Adipocyte (in vitro differentiated cells): ENCODE measurements at places on chromosomes 4 and X.

GRCh38 chrX:39205467-39205866, 404.2 kb downstream of the MID1IP1 start:
- no peak for DNase-seq

DNA sequence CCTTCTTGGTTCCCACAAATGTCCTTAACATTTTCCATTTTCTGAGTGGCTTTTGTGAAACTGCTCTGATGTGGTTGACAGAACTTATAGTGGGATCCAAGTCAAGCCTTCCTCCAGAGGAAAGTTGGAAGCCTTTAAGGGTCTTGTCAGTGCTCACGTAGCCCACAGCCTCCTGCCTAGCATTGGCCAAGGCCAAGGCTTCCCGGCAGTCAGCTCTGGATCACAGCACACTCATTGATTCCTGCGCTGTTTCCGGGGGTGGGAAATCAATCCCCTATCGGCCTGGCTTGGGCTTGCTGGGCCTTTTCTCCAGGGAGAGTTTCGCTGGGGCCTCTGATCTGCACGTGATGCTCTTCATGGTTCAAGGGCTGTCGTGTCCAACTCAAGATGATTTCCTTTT, 76.1 kb downstream of the SLC9A6 start:
- DNase-seq = no peak

- DNase-seq = no peak
Measured at GRCh38 chrX:110208092-110208491, 109.8 kb downstream of the AMMECR1 start.

- DNase-seq = peak; percentile 34
Measured at GRCh38 chrX:107716118-107716684, 59.4 kb downstream of the TSC22D3 start.

- no peak for DNase-seq
Measured at GRCh38 chr4:138816875-138817274, 198.7 kb upstream of the NOCT start.

DNA sequence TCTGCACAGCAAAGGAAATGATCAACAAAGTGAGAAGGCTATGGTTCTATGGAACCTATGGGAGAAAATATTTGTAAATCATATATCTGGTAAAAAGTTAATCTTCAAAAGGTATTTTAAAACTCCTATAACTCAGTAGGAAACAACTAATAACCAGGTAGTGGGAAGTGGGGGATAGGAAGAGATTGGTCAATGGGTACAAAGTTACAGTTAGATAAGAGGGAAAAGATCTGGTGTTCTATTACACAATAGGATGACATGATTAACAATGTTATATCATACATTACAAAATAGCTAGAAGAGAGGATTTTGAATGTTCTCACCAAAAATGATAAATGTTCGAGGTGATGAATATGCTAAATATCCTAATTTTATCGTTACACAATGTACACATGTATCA, 46.3 kb downstream of the NDNF start:
- no peak for DNase-seq

- DNase-seq = peak; percentile 73
Measured at GRCh38 chrX:13283950-13284546, 35.8 kb downstream of the ATXN3L start.

DNA sequence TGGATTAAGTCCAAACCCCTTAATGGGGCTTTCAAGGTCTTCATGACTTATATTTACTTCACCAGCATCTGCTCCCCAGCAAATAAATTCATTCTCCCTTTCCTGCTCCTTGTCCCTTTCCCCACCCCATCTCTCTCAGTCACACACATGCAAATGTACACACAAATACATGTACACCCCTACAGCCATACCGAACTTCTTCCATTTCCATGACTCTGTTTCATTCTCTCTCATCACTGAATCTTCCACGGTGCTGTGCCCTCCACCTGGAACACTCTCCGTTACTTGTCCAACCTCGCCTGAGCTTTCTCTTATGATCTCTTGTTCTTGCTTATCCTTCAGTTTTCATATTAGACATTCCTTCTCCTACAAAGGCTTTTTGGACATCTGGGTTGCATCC, 22.0 kb upstream of the RPA4 start:
- DNase-seq = no peak

- peak; percentile 51 for DNase-seq
Measured at GRCh38 chrX:22165732-22166457, 106.8 kb upstream of the CBLL2 start.

- peak; percentile 52 for DNase-seq
Measured at GRCh38 chr4:38189445-38189844, 229.2 kb downstream of the PTTG2 start.

DNA sequence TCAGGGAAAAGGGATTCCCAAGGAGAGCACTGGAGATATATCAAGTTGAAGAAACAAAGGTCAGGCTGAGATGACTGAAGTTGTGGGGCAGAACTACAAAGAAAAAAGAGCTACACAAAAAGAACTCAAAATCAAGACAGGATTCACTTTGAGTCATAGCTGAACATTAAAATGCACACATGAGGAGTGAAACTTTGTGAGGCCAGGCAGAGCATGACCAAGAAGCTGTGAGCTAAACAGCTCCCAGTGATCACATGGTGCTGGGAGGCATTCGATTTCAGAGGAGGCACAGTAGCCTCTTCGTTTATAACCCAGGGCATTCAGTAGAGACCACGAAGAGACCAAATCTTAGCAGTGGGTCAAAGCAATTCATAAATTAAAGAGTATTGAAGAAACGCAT, 145.3 kb downstream of the ATRX start:
- no peak for DNase-seq

GRCh38 chr4:177222781-177223180, 86.9 kb upstream of the NEIL3 start:
- no peak for DNase-seq

DNA sequence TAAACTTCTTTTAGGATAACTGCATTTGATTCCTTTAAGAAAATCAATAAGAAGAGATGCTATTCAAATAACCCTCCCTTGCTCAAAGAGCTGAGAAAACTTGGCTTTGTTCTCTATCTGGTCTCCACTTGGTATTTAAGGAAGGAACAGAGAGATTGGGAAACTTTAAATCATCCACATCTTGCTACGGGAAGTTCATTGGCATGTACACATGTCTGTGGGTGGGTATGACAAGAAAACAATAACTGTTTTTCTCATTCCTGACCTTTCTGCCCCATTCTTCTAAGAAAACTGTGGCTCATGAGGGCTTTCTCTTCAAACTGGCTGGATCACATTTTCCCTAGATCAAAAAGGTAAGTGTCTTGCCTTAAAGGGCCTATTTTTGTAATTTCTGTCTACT, 6.0 kb downstream of the SEL1L3 start:
- DNase-seq = peak; percentile 65

DNA sequence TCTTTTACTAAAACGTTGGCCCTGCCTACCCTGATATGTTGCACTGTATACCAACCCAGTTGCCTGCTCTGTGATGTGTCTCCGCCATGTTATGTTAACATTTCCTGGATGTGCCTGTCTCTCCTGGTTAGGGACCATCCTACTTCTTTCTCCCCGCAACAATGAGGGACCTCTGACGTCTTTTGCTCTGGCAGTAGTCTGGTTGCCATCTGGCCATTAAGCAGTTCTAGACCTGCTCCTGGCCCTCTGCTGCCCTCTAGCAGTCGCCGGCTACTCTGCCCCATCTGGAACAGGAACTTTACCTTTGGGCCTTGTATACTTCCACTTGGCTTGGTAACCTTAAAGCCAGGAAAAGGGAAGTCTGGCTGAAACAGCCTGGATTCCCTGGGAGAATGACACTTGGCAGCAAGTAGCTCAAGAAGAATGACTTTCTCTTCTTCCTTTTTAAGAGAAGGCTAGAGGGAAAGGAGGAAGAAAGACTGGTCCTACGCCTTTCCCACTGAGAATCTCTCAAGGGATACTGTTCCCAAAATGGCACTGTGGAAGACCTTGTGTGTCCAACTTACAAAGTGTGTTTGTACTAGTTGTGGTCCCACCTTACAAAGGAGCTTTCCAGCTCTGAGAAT, 63.5 kb downstream of the GPC3 start:
- peak; percentile 20 for DNase-seq

- peak; percentile 71 for DNase-seq
Measured at GRCh38 chr4:170990989-170991589, 822.1 kb upstream of the GALNTL6 start.

DNA sequence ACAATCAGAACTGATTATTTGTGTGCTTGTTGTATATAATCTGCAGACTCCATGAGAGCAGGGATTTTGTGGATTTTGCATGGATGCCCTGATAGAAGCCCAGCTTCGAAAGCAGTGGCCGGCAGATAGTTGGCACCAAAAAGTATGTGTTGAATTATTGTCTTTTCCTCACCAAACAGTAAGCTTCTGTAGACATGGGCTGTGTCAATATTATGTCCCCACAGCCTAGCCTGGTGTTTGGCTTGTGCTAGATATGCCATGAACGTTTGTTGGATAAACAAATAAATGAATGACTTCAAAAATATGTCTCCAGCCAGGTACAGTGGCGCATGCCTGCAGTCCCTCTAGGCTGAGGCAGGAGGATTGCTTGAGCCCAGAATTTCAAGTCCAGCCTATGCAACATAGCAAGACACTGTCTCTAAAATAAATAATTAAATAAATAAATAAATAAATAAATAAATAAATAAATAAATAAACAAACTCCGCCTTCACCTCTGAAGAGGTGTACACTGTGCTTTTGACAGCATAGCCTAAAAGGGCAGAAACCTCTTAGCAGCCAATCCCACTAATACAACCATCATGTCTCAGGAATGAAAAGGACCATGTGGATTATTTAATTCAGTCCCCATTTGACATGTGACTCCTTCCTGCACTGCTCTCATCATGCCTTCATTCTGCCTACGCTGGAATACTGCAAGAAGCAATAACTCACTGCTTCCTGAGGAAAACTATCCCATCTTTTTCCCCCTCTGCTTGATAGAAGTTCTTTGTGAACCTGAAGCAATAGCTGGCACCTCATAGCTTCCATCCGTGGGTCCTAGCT, 335.2 kb downstream of the FBXW7 start:
- DNase-seq = no peak

- no peak for DNase-seq
Measured at GRCh38 chr4:140617499-140618248, 48.9 kb upstream of the UCP1 start.

- DNase-seq = no peak
Measured at GRCh38 chrX:14094191-14094590, 64.5 kb upstream of the GEMIN8 start.
